ENCODE measurements at places on chromosomes 11 and 22.

GRCh38 chr11:122207505-122207904 lies 91.5 kb upstream of the BLID start:
- no peak for DNase-seq

GRCh38 chr11:19770277-19770676 lies 57.6 kb downstream of the NAV2 start:
- no peak for DNase-seq

DNA sequence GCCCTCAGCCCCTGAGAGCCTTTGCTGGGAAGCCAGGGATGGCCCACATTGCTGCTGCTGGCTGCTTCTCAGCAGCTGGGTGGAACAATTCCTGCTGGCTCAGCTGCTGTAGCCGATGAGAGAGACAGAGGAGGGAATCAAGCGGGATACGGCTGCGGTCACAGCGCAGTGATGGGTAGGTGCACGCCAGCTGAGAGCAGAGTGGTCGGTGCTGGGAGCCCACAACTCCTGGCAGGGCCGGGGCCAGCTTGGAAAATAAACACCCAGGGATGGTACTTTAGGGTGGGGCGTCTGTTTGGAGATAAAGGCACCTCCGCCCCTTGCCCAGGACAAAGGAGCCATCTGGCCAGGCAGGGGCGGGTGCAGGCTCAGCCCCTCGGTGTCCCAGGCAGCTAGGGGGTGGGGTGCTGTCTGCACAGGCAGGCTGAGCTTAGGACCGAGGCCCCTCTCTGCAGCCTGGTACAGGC lies 480.5 kb downstream of the MIAT start:
- DNase-seq = no peak

DNA sequence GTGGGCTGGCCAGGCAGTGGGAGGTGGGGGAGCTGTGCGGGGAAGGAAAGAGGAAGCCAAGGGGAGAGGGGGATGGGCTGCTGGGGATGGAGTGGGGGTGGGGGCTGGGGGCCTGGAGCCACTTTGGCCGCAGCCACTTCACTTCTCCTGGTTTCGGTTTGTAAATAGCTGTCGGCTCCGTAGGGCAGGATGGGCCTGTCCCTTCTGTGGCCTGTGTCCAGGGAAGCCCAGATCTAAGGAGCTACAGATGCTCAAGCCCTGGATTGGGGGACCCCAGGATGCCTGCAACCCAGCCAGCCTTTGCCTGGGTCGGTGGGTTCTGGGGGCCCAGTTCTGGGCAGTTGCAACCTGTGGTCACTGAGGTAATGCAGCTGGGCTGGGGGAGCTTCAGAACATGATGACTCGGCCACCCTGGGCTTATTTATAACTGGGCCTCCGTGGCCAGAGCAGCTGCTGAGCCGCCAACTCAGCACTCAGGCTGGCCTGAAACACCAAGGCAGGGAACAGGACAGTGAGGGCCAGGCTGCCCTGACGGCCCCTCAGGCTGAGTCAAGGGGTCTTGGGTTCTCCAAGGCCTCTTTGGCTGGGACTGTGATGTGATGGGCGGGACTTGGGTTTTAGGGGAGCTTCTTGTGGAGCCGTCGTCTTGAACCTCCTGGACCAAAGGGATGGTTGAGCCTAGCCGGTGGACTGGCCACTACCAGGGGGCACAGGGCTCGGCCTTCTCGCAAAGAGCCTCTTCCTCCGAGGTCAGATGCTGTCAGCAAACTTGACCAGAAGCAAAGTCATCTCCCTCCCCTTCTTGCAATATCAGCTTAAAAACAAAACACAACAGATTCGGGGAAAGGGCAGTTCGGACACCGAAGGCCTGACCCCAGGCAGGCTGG lies 15.0 kb upstream of the SLC39A13 start:
- DNase-seq = peak; percentile 82

- no peak for DNase-seq
Measured at GRCh38 chr22:35684270-35684700, 33.4 kb upstream of the APOL5 start.

- no peak for DNase-seq
Measured at GRCh38 chr22:46081831-46082210, 68.5 kb upstream of the PPARA start.

Data from suppressor macrophage (primary cell).